ENCODE measurements at places on chromosomes 5 and 9.

DNA sequence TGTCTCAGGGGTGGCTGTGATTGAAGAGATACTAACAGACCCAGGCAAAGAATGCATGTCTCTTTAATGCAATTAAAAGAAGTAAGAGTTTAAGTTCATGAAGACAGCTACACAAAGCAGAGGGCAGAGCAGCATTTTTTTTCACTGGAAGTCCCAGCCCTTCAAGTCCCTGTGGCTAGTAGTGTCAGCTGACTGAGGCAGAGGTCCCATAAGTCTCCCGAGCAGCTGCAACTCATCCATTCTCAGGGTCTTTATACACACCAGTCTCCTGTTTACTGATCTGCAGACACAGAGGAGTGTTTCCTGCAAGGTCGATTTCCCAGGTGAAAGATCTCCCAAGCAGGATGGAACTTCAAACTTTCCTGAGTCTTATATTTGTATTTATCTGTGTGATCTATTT, 169.4 kb upstream of the GLRA1 start:
- DNase-seq = no peak

- DNase-seq = no peak
Observed at GRCh38 chr5:148790545-148791333, 35.7 kb upstream of the ADRB2 start.

DNA sequence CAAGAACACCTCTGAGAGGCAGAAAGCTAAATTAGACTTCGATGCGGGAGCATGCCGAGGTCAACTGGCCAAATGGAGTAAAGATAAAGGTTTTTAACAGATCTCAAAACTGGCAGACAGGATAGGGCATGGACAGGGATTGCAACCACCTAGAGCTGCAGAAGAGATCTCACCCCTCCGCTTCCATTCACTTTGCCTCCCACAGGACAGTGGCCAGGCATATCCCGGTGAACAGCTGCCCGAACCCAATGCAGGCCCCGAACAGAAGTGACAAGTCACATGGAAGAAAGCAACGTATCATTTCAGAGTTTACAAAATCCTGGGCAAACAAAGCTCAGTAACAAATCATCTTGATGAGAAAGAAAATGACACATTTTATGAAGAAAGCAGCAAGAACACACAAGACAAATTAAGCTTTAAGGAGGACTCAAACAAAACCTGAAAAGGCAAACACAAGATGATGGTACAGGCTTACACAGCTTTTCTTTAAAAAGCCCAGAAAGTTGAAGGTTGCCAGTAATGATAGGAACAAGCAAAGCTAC, 18.4 kb downstream of the RNF130 start:
- no peak for DNase-seq

GRCh38 chr9:34701769-34702736, 7.9 kb downstream of the CCL21 start:
- DNase-seq = peak; percentile 86

DNA sequence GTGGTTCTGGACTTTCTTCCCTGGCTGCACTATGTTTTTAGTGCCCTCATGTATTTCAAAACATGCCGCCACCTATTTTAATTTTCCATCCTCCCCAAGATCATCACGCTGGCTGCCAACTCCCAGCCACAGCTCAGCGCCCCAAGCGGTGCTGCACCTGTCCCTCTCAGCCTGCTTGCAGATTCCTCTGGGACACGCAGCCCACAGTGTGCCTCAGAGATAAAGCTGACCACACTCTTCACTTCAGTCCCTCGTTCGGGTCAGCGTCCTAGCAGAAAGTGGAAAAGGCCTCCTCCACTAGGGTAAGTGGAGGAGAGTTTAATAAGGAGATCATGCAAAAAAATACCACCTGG, 56.2 kb upstream of the CKS2 start:
- DNase-seq = no peak

DNA sequence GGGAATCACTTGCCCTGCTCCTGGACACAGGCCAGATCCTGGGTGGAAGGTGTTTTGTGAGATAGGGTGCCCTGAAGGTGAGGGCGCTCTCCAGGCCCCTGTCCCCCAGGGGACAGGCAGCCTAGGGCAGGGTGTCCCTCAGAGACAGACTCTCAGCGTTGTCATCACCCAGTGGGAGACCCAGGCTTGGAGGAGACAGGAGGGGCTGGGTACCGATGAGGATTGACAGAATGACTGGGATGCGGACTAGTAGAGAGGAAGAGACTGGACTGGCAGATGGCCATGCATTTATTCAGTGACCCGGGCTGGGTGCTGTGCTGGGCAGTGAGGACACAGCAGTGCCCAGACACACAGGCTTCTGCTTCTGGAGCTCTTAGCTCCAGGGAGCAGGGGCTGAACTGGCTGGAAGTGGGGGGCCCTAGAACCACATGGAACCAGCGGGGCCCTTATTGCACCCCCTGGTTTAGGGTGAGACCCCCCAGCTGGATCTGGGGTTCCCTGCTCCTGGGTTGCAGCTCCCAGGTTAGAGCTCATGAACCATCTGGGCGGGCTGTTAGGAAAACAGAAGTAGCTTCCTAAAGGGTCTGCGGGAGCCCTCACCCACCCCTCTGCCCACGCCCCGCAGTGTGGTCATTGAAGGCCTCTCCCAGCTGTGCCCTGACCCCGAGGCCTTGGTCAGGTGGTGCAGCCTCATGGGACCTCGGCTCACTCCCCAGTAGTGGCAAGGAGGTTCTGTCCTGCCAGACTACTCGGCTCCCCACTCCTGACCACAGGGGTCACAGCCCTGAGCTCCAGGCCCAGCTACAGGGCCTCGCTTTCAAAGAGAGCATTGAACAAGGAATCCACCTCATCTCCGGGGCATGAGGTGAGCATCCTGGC, 116.7 kb upstream of the LMX1B start:
- no peak for DNase-seq

GRCh38 chr9:120383999-120384924, 195.7 kb downstream of the CDK5RAP2 start:
- DNase-seq = no peak

- DNase-seq = no peak
Observed at GRCh38 chr5:40665635-40666298, 13.9 kb upstream of the PTGER4 start.

GRCh38 chr9:212297-212696, 2.4 kb upstream of the DOCK8 start:
- no peak for DNase-seq

DNA sequence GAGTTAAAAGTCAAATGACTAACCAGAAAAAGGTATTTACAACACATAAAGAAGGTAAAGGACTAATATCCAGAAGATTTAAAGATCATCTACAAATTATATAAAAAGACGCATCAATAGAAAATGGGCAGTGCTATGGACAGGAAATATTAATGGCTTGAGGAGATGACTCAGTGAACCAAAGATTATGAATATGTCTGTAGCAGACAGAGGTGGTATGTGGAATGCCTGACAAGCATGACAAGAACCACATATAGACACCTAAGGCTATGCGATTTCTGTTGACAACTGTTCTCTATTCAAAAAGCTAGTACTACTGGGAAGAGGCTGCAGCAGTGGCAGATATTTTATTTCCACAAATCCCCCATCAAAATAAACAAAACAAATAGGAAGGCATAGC, 177.0 kb upstream of the SH3GL2 start:
- DNase-seq = no peak

- DNase-seq = no peak
Observed at GRCh38 chr9:78559449-78559885, 262.5 kb downstream of the PSAT1 start.

GRCh38 chr5:167233507-167234220, 1057.8 kb upstream of the WWC1 start:
- DNase-seq = no peak

GRCh38 chr5:150133581-150134197, 22.0 kb downstream of the PDGFRB start:
- DNase-seq = no peak

- DNase-seq = no peak
Observed at GRCh38 chr5:58738336-58738735, 155.5 kb downstream of the RAB3C start.

DNA sequence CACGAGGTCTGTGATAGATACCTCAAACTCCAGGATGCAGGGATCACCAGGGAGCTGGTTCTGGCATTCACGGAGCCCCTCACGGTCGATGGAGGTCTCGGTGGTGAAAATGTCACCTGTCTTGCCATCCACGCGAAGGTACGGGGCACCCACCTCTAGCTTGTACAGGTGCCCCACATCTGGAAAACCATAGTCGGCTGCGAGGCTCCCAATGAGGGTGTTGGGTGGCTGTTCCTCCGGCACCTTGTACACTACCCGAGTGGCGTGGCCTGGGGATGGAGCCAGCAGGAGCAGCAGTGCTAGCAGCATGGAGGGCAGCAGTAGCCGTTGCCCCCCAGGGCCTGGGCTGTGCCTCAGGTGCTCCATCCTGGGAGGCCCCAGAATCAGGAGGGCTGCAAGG, 9.2 kb downstream of the PCDH1 start:
- DNase-seq = no peak

- no peak for DNase-seq
Observed at GRCh38 chr5:28603869-28604268, 1565.5 kb upstream of the CDH9 start.

DNA sequence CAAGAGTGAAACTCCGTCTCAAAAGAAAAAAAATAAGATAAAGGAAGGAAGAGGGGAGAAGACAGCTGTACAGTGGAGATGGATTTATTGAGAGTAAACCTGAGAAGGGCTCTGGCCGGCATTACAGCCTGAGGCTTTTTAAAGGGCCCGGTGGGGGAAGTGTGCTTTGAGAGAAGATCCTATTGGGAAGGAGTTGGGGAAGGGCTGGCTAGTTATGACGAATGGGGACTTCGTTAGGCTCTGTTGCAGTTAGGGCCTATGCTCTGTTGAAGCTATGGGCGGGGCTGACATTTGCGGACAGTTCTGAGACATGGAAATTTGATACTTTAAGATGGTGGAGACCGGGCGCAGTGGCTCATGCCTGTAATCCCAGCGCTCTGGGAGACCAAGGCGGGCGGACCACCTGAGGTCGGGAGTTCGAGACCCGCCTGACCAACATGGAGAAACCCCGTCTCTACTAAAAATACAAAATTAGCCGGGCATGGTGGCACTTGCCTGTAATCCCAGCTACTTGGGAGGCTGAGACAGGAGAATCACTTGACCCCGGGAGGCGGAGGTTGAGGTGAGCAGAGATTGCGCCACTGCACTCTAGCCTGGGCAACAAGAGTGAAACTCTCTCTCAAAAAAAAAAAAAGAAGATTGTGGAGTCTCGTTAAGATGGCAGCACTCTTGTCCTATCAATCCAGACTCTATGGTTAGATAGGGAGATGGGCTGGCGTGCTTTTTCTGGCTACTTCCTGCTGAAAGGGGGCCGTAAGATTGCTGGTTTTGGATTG, 33.2 kb downstream of the C9orf50 start:
- DNase-seq = no peak

GRCh38 chr5:176658007-176658599, 10.8 kb downstream of the TSPAN17 start:
- peak; percentile 69 for DNase-seq

GRCh38 chr9:134783699-134784039, 96.9 kb upstream of the FCN2 start:
- no peak for DNase-seq

DNA sequence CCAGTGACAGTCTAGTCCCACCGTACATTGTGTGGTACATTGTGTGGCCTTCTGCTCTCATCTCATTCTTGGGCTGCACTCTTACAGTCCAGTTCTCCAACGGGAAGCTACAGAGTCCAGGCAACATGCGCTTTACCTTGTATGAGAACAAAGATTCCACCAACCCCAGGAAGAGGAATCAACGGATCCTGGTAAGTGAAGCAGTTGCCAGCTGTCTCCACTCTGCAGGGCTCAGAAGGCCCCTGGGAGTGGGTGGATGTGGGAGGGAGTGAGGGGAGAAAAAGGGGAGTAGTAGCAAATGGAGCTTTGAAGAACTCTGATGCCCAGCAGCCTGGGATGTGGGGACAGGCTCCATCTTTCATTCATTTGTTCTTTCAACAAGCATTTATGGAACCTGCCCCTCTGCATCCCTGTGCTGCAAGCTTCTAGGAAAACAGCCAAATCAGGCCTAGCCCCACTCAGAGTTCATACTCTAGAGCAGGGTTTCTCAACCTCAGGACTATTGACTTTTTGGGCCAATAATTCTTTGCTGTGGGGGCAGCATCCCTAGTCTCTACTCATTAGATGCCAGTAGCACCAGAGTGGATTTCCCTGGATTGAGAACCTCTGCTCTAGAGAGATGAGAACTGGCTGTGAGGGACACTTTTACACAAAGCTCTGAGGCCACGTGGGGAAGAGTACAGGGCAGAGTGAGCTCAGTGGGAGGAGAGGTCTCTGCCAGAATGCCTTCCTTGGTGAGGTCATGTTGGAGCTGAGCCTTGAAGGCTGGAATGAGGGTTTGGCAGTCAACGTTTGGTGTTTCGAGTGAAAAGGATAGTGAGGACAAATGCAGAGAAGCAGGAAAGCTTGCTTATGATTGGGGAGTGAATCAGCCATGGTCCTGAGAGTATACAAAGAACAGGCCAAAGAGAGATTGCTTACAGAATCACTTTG, 1.1 kb downstream of the POLR1E start:
- DNase-seq = no peak

- no peak for DNase-seq
Observed at GRCh38 chr9:126462617-126463016, 136.0 kb downstream of the MVB12B start.

DNA sequence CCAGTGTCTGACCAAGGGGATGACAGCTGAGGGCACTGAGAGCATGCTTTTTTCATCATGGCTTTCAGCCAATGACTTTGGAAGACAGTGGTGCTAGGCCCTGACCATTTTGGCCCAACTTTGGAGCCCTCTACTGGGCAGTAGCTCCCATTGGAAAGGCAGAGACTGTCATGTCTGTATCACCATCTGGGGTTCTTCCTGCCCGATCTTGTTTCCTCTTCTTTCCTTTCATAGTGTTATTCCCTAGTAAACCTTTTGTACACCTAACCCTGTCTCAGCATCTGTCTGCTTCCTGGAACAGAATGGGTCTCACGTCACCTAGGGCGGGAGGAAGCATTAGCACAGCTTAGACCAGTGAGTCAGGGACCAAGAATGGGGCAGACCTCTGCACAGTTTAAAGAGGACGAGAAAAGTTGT, 97.4 kb upstream of the MAST4 start:
- DNase-seq = no peak

DNA sequence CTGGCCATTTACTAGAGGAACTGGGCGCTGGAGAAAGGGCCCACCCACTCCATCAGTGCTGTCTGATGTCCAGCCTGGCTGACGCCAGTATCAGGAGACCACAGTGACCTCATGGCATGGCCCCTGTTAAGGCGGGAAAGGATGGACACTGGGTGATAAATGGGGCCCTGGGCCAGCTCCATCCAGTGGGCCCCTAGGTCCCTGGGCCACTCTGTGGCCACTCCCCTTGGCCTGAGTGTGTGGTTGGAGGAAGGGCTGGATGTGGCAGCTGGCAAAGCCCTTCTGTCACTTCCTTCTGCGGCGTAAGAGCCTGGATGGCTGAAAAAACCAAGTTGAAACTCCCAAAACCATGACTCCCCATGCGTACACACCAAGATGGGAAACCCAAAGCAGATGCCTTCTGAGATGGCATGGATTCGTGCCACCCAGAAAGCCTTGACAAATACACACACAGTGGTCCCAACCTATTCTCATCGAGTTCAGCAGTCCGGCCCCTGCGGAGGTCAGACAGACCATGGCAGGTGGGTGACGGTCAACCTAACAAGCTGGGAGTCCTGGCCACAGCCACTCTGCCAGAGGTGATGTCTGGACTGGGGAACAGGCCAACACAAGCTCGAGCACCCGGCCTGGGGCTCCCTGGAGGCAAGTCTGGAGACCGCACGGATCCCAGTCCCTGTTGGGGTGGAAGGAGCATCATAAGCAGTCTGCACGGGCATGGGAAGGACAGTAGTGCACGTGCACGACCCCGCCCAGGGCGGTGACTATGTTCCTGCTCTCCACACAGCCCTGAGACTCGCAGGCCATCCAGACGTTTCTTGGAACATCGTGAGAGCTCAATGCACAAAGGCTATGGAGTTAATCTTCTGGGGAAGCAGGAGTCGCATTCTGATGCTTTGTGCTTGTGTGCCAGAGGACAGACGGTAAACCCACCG, 45.2 kb upstream of the NOTCH1 start:
- no peak for DNase-seq

All from endothelial cell (in vitro differentiated cells).